Breast epithelium (tissue), 4 donors: ENCODE measurements at places on chromosomes 5 and 9. TPM values are rescaled to one million over a fixed set of nuclear protein-coding genes. Genes with fewer than 3 reads are reported as not detected.

- no peak overlapping the region for H3K27ac ChIP-seq
- no peaks in the 10 kb centered on the region for H3K27me3 ChIP-seq
- H3K4me3 ChIP-seq = no peak overlapping the region
- no peaks in the 10 kb centered on the region for H3K4me1 ChIP-seq
- no peak for DNase-seq
Measured at GRCh38 chr5:196350-196749, 5.1 kb downstream of the LRRC14B start.

DNA sequence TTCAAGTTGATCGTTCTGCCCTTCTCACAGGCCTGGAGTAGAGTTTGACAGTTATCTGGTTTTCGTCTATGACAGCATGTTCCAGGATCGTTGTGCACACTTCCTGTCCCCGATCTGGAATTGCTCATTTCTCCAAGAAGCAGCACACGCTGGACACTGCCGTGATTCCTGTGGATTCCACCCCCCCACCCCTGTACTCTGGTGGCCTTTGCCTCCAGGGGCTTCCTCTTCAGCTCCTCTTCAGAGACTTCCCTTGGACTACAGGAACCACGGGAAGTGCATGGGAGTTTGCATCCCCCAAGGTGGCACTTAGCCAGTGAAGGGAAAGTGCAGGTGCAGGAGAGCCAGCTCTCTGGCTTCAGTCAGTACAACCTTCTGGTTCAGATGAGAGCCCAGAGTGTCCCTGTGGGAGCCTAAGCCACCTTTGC lies 160.7 kb downstream of the CACNA1B start:
- H3K27ac ChIP-seq = no peak overlapping the region
- H3K27me3 ChIP-seq = peaks cover 7% of the 10 kb centered on the region
- no peak overlapping the region for H3K4me3 ChIP-seq
- H3K4me1 ChIP-seq = no peaks in the 10 kb centered on the region
- DNase-seq = peak; percentile 31

DNA sequence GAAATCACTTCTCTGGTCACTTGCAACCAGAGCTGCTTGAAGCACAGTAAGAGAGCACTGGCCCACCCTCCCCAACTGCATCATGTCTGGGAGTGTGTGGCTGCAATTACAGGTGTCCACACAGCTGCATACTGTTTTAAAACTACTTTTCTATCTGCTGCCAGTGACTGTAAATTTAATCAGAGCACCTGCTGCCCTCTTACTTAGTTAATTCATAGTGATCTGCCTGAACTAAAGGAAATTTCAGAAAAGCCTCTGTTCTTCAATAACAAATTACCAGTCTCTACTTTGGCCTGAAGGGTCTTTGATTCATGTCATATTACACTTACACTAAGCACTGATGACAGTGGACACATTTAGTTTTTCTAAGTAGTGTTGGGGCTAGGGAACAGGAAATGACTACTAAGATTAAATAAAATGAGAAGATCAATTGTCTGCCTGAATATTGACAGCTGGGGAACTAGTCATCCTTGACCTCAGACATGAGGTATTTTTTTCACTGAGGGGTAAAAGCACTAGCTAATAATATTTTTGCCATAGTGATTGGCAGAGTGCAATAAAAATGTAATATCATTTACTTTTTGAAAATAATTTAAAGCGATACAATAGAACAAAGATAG lies 788.9 kb upstream of the GRAMD2B start:
- no peaks in the 10 kb centered on the region for H3K4me1 ChIP-seq
- no peak overlapping the region for H3K4me3 ChIP-seq
- H3K27me3 ChIP-seq = no peaks in the 10 kb centered on the region
- DNase-seq = no peak

GRCh38 chr9:456365-456764 lies 241.7 kb downstream of the DOCK8 start:
- DNase-seq = no peak
- H3K27me3 ChIP-seq = no peaks in the 10 kb centered on the region
- no peak overlapping the region for H3K4me3 ChIP-seq
- no peak overlapping the region for H3K27ac ChIP-seq
- H3K4me1 ChIP-seq = no peaks in the 10 kb centered on the region

DNA sequence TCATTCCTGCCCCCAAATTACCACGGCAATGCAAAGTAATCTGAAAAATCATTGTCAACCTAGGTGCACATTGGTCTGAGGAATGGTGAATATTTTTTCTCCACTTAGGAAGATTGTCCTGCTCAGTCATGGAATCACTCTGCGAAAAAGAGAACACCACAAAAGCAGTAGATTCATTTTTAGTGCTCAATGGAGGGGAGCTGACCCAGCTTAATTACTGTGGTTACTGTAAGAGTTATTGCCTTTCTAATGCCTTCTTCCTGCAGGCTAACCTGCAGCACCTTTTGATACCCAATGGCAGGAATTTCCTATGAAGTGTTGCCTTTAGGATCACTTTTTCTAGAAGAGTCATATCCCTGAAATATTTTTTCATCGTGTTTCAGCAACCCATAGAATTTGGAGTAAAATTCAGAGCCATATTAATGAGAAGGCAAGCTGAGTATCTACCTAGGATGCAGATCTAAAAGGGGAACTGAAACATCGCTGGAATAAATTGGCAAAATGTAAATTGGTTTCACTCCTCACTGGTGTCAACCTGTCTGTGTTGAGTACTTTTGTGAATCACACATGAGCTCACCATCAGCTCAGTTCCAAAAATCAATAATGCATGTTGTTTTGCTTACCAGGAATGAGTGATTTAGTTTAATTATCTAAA lies 464.5 kb downstream of the CSNK1G3 start:
- no peaks in the 10 kb centered on the region for H3K36me3 ChIP-seq
- DNase-seq = no peak
- H3K4me1 ChIP-seq = no peaks in the 10 kb centered on the region

GRCh38 chr5:176959051-176959450 lies 47.5 kb downstream of the UIMC1 start:
- H3K36me3 ChIP-seq = no peaks in the 10 kb centered on the region
- H3K27ac ChIP-seq = no peak overlapping the region
- no peaks in the 10 kb centered on the region for H3K27me3 ChIP-seq
- no peak overlapping the region for H3K4me3 ChIP-seq
- DNase-seq = no peak

DNA sequence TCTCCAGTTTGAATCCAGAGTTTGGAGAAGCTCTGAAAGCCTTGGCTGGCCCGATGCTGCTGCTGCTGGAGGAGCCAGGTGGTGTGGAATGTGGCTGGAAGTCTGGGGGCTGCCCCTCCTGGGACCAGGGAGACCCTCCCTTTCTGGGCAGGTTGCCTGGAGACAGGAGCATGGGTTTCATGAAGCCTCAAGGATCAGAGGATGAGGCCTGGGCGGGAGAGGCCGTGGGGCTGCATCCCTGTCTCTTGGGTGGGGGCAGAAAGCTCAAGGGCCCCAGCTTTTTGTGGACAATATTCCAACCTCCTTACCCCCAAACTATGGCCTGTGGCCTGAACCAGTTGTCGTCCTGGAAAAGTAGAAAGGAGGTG lies 10.1 kb downstream of the FGF18 start:
- H3K27me3 ChIP-seq = no peaks in the 10 kb centered on the region
- no peaks in the 10 kb centered on the region for H3K4me1 ChIP-seq
- no peaks in the 10 kb centered on the region for H3K36me3 ChIP-seq
- H3K27ac ChIP-seq = no peak overlapping the region
- no peak overlapping the region for H3K4me3 ChIP-seq

GRCh38 chr5:16791036-16791705 lies 144.9 kb downstream of the MYO10 start:
- H3K27me3 ChIP-seq = no peaks in the 10 kb centered on the region
- H3K27ac ChIP-seq = no peak overlapping the region
- no peaks in the 10 kb centered on the region for H3K36me3 ChIP-seq
- H3K4me1 ChIP-seq = no peaks in the 10 kb centered on the region

- no peak for DNase-seq
- no peaks in the 10 kb centered on the region for H3K4me1 ChIP-seq
- H3K27me3 ChIP-seq = no peaks in the 10 kb centered on the region
- H3K36me3 ChIP-seq = no peaks in the 10 kb centered on the region
Measured at GRCh38 chr5:144085381-144085780, 85.1 kb downstream of the YIPF5 start.

DNA sequence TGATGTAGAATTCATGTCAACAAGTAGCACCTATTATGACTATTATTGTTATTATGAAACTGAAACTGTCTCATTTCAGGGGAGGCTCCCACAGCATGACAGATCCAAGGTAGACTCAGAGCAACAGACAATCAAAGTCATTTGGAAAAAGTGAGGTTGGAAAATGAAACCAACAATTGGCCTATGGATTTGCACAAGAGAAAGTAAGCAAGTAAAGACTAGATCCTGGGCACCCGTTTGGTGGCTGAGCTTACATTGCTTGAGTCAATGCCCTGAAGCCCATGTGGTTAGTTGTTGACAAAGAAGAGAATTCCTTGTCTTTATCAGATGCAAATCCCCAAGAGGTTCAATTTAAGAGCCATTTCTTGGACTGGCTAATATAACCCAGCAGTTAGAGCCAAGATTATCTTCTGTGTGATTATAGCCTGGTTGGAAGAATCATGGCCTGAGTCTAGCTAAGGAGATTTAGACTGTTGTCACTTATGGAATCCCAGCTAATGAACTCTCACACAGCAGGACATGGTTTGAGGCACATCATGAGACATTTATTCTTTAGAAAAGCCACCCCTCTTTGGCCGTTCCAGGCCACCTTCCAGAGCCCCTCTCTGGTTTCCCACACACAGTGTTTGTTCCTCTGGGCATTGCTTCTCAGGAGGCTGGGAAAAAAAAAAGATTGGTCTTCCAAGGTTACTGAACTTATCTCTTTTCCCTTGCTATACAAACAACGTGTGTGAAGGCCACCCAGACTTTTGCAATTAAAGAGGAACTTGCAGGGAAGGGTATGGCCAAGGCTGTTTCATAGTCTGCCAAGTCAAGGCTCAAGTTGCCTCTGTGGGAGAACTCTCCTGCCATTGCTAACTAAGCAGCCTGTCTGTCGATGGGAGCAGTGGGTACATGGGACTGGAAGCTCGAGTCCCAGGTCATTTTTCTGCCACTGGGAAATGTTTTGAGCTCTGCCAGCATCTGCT lies 399.5 kb downstream of the ENC1 start:
- H3K36me3 ChIP-seq = no peaks in the 10 kb centered on the region
- peak overlapping the region; percentile 45 for H3K27ac ChIP-seq
- no peak overlapping the region for H3K4me3 ChIP-seq
- H3K4me1 ChIP-seq = no peaks in the 10 kb centered on the region

THBS4 gene
- 6.0 TPM for total RNA-seq

- peak overlapping the region; percentile 78 for H3K4me3 ChIP-seq
- peaks cover 2% of the 10 kb centered on the region for H3K27me3 ChIP-seq
- H3K27ac ChIP-seq = peak overlapping the region; percentile 92
- no peaks in the 10 kb centered on the region for H3K36me3 ChIP-seq
- no peaks in the 10 kb centered on the region for H3K4me1 ChIP-seq
Measured at GRCh38 chr5:173330338-173331206, 2.4 kb upstream of the STC2 start.

GRCh38 chr9:88387036-88387551 lies 1.1 kb upstream of the SPIN1 start:
- H3K4me1 ChIP-seq = no peaks in the 10 kb centered on the region
- peak overlapping the region; percentile 69 for H3K4me3 ChIP-seq
- no peaks in the 10 kb centered on the region for H3K27me3 ChIP-seq
- no peaks in the 10 kb centered on the region for H3K36me3 ChIP-seq
- no peak for DNase-seq

- no peak for DNase-seq
- no peaks in the 10 kb centered on the region for H3K36me3 ChIP-seq
- no peak overlapping the region for H3K4me3 ChIP-seq
- no peaks in the 10 kb centered on the region for H3K27me3 ChIP-seq
- H3K4me1 ChIP-seq = no peaks in the 10 kb centered on the region
Measured at GRCh38 chr5:65191554-65192135, 290.1 kb downstream of the ADAMTS6 start.

DNA sequence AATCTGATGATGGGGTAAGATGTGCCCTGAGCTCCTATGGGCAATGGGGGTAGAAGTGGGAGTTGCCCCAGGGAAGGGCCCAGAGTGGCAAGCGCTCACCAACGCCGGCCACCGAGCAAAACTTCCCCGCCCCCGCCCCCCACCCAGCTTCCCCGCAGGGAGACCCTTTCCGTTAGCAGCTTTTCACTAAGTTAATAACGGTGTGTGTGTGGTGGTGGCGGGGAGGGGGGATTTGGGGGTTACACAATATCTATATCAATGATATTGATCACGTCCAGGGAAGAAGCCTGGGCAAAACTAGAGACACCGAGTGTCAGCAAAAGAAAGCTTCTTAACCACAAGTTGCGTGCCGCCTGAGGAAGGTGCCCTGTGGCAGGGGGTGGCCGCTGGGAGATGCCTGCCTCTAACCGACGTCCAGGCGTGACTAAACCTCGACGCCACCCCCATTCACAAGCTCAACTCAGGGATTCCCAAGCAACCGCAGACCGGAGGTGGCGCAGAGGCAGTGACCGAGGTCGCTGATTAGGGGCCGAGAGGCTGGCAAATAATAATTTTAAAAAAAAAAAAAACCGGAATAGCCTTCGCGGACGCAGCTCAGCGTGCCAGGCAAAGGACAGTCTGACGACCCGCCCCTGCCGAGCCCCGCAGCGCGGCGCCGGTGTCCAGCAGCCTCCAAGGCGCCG lies 222.6 kb downstream of the MEF2C start:
- H3K36me3 ChIP-seq = no peaks in the 10 kb centered on the region
- no peak for DNase-seq
- H3K4me3 ChIP-seq = peak overlapping the region; percentile 43
- H3K27ac ChIP-seq = no peak overlapping the region

DNA sequence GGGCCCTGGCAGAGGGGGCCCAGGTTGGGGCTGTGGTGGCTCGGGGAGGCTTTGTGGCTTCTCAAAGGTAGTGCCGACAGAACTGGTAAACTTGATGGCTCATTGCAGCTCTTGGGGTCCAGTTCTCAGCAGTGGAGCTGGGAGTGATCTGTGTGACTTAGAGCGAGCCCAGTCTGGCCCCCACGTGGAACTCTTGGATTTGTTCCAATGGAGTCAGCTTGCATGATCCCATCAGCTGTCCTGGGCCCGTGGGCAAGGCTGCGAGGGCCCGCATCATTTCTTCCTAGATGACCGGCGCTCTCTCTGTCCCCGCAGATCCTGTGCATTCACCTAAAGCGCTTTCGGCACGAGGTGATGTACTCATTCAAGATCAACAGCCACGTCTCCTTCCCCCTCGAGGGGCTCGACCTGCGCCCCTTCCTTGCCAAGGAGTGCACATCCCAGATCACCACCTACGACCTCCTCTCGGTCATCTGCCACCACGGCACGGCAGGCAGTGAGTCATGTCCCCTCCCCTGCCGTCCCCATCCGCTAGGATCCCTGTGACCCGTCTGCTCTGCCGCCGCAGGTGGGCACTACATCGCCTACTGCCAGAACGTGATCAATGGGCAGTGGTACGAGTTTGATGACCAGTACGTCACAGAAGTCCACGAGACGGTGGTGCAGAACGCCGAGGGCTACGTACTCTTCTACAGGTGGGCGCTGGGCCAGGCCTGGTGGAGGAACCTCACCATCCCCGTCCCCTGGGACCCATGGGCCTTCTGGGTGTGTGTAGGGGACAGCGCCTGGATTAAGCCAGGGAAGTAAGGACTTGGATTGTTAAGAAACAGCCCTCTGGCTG lies 39.2 kb downstream of the USP20 start:
- H3K4me1 ChIP-seq = no peaks in the 10 kb centered on the region
- H3K4me3 ChIP-seq = no peak overlapping the region
- peaks cover 11% of the 10 kb centered on the region for H3K36me3 ChIP-seq
- H3K27me3 ChIP-seq = no peaks in the 10 kb centered on the region

- H3K27me3 ChIP-seq = no peaks in the 10 kb centered on the region
- H3K27ac ChIP-seq = no peak overlapping the region
- H3K4me1 ChIP-seq = no peaks in the 10 kb centered on the region
- no peak overlapping the region for H3K4me3 ChIP-seq
- H3K36me3 ChIP-seq = no peaks in the 10 kb centered on the region
- DNase-seq = no peak
Measured at GRCh38 chr5:158642879-158643278, 456.8 kb downstream of the EBF1 start.

GRCh38 chr5:174951151-174951780 lies 226.9 kb downstream of the MSX2 start:
- H3K27ac ChIP-seq = no peak overlapping the region
- no peak overlapping the region for H3K4me3 ChIP-seq
- H3K36me3 ChIP-seq = no peaks in the 10 kb centered on the region
- no peaks in the 10 kb centered on the region for H3K4me1 ChIP-seq
